ENCODE measurements at places on chromosomes 4 and X.

- no peak for DNase-seq
Measured at GRCh38 chrX:42714981-42715700, 62.8 kb downstream of the PPP1R2C start.

DNA sequence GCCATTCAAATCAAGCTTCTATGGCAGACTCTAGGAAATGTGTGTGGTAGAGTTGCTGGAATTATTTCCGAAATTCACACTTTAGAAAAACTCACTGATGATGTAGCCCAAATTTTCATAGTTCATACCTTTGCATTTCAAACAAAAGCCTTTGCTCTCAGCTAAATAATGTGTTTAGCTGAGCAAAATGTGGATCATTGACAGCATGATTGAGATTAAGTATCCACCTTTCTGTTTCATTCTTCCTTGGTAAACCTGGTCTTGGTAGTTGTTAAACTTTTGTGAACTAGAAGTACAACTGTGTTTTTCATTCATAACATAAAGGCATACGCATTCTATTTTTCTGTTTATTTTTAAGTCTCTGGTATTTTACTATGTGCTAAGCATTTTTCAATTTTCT lies 7.2 kb downstream of the PCDH7 start:
- DNase-seq: no peak

DNA sequence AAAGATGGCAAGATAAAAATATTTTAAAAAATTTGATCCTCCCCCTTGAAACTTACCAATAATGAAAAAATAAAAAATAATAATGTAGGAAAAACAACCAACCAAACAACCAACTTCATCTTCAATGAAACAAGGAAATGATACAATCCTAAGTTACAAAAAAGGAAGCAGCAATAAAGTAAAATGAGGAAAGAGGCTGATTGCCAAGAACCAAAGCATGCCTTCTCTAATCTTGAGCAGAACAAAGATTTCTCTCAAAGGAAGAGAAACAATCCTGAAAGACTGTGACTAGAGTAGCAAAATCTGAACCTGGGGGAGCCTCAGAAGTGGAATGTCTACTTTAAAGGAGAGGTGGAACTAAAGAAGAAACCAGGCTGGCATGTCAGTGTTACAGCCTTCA lies 10.9 kb upstream of the WDFY3 start:
- no peak for DNase-seq

GRCh38 chr4:2255501-2256155 lies 6.3 kb downstream of the MXD4 start:
- DNase-seq: peak; percentile 24

- no peak for DNase-seq
Measured at GRCh38 chr4:94653984-94654609, 103.7 kb upstream of the BMPR1B start.

GRCh38 chr4:55609393-55609866 lies 17.4 kb upstream of the PDCL2 start:
- DNase-seq: no peak

DNA sequence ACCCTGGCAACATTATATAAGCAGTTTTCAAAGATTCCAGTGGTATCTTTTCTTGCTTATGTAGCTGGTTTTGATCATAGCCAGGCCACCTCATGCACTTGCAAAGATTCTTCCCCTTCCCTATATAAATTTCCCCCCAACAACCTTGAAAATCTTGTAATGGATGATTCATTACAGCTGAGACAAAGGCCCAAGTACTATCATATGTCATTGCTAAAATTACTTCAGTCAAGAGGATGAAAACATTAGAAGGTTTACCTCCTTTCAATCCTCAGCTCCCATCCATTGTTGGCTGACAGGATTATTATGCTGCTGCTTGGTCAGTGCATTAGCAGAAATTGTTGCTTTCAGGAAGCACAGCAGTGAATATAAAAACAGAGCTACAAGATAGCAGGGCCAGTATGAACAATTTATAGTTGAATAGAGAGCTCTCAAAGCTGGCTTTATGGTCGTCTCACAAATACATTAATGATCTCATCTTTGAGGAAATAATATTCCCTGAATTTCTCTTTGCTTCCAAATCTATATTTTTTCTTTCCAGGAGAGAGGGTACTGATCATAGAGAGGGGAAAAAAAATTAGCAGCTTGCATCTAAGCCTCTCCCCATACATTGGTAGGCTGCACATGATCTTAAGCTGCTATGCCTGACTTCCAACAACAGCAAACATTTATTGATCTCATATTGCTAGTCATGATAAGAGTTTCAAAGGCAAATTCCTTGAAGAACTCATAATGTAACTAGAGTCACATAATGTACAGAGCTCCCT lies 7.7 kb upstream of the ARHGEF38 start:
- no peak for DNase-seq

- DNase-seq: no peak
Measured at GRCh38 chr4:2591189-2591588, 54.7 kb downstream of the FAM193A start.

GRCh38 chrX:70497026-70497425 lies 52.4 kb downstream of the DLG3 start:
- DNase-seq: no peak

- no peak for DNase-seq
Measured at GRCh38 chrX:41952102-41952501, 28.7 kb upstream of the CASK start.

- DNase-seq: no peak
Measured at GRCh38 chr4:40200875-40201801, 4.3 kb downstream of the RHOH start.

DNA sequence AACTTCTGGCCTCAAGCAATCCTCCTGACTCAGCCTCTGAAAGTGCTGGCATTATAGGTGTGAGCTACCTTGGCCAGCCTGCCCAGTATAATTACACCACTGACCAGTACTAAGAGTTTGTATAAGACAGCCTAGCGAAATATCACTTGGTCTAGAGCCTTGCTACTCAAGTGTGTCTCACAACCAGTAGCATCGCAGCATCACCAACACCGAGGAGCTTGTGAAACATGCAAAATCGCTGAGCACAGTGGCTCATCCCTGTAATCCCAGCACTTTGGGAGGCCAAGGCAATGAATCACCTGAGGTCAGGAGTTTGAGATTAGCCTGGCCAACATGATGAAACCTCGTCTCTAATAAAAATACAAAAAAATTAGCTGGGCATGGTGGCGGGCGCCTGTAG lies 102.0 kb upstream of the GATB start:
- DNase-seq: no peak

Measured in cerebellar nuclear complex (tissue), 1 donor.